T-cell (primary cell): ENCODE measurements at places on chromosomes 5 and 9. TPM values are rescaled to one million over a fixed set of nuclear protein-coding genes. Genes with fewer than 3 reads are reported as not detected.

Gene CDKN2A
- 9.3 TPM for total RNA-seq

Gene CMYA5
- 0.26 TPM for total RNA-seq

DNA sequence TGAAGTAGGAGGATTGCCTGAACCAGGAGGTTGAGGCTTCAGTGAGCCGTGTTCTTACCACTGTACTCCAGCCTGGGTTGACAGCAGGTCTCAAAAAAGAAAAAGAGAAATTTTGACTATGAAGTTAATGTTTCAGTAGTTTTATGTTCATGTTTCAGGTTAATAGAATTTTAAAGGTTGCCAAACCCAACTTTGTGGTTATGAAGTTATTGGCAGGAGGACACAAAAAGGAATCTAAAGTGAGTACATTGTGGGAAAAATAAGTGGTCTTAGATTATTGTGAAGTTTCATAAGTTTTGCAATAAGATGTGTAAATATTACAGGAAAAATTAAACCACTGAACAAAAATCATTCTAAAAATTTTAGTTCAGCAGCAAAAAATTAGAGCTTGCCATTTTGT, 78.6 kb downstream of the GOLM1 start:
- no peak for DNase-seq

- no peak for DNase-seq
These were observed 34.2 kb upstream of the TRPC7 start for GRCh38 chr5:136399527-136399926.

DNA sequence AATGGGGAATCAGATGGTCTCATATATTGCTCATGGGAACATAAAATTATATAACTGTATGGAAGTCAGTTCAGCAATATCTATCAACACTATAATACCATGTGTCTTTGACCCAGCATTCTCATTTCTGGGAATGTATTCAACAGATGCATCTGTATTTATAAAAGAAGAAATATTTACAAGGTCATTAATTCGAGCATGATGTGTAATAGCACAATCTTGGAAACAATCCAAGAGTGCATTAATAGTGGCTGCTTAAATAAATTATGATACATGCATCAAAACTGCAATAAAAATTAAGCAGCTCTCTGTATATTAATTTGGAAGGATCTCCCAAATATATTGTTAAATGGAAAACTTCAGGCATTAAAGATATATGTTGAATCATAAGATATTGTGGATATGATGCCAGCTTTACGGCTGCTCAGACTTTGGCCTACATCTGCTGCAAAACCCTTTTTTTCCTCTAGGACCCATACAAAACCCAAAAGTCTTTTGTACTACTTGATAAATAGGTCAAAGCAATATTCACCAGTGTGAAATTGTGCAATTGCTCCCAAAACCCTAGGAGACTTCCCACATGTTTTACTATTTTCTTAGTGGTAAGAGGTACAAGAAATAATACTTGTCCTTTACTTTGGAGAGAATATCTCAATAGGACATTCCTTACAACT, 45.3 kb upstream of the ISOC1 start:
- DNase-seq: no peak
